ENCODE measurements at places on chromosomes 1 and 21. TPM values are rescaled to one million over a fixed set of nuclear protein-coding genes. Genes with fewer than 3 reads are reported as not detected.

PIGR gene
- total RNA-seq, result under 0.01 TPM

IFFO2 gene
- 19.9 TPM for total RNA-seq

DNASE2B gene
- total RNA-seq, result not detected

GJA9 gene
- not detected for total RNA-seq

F11R gene
- total RNA-seq, result 27.5 TPM

Data from mesangial cell (primary cell).